Right atrium auricular region (tissue), 2 donors: ENCODE measurements at places on chromosomes 16 and 17. TPM values are rescaled to one million over a fixed set of nuclear protein-coding genes. Genes with fewer than 3 reads are reported as not detected.

The HSPB9 gene
- total RNA-seq: not detected

The RAMP2 gene
- total RNA-seq: 35.2 TPM

The TNFRSF13B gene
- total RNA-seq: not detected

The TMEM238L gene
- total RNA-seq: not detected

The PRKCB gene
- 3.1 TPM for total RNA-seq

The CHD9NB gene
- 0.67 TPM for total RNA-seq

The METTL2A gene
- 11.9 TPM for total RNA-seq

- no peaks in the 10 kb centered on the region for H3K4me1 ChIP-seq
- peak; percentile 81 for DNase-seq
- no peaks in the 10 kb centered on the region for H3K27me3 ChIP-seq
These were observed 67.7 kb downstream of the NDEL1 start for GRCh38 chr17:8503368-8503767.

DNA sequence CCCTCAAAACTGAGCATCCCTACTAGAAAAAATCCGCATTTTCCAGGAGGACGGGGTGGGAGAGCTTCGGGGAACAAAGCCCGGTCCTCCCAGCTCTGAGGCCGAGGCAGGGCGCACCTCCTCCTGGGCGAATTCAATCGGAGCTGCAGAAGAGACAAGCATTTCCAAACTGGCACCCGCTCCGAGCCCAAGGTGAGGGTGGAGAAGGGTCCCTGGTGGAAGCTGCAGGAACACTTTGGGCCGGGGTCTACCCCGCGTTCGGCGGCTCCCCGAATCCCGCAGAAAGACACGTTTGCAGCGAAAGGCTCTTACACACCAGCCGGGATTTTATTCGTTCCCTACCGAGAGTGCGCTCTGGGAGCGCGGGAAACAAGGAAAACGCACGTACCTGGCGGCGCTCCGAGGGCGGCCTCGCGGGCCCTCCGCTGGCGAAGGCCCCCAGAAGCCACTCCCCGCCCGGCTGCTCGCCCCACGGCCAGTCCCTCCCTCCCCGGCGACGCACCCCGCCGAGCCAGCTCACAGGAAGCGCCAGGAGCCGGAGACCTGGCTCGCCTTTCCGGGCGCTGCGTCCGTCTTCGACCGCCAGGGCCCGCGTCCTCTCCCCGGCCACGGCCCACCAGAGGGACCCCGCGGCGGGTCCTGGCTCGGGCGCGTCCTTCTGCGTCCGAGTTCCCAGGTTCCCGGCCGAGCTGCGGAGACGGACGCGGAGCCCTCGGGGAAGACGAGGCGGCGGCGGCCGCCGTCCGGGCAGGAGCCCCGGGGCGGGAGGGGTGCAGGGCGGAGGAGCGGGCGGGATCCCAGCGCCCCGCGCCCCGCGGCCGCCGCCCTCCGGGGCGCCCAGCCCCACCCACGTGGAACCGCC lies 49.8 kb upstream of the BAHCC1 start:
- no peaks in the 10 kb centered on the region for H3K4me1 ChIP-seq
- H3K27ac ChIP-seq: peak overlapping the region; percentile 96
- no peaks in the 10 kb centered on the region for H3K36me3 ChIP-seq
- peak; percentile 91 for DNase-seq
- no peaks in the 10 kb centered on the region for H3K27me3 ChIP-seq
- H3K4me3 ChIP-seq: peak overlapping the region; percentile 78

- H3K27me3 ChIP-seq: no peaks in the 10 kb centered on the region
- H3K4me3 ChIP-seq: no peak overlapping the region
- no peaks in the 10 kb centered on the region for H3K36me3 ChIP-seq
- H3K4me1 ChIP-seq: peaks cover 84% of the 10 kb centered on the region
These were observed 29.7 kb downstream of the TIMM22 start for GRCh38 chr17:1026599-1026975.

DNA sequence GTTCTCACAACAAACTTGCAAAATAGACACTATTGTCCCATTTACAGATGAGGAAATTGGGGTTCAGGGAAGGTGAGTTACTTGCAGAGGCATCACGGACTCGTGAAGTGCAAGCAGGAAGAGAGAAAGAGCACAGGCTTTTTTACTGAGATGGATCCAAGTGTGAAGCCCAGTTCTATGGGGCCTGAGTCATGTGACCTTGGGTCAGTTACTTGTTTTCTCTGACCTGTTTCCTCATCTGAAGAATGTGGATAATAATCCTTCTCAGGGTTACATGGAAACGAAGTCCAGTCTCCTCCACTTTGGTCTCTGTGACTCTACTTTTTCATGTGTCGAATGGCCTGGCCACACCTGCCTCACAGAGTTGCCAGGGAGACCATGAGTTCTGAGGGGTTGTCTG lies 134.4 kb downstream of the SPACA3 start:
- no peak overlapping the region for H3K4me3 ChIP-seq
- no peak overlapping the region for H3K27ac ChIP-seq
- no peaks in the 10 kb centered on the region for H3K27me3 ChIP-seq
- no peaks in the 10 kb centered on the region for H3K4me1 ChIP-seq
- no peak for DNase-seq

DNA sequence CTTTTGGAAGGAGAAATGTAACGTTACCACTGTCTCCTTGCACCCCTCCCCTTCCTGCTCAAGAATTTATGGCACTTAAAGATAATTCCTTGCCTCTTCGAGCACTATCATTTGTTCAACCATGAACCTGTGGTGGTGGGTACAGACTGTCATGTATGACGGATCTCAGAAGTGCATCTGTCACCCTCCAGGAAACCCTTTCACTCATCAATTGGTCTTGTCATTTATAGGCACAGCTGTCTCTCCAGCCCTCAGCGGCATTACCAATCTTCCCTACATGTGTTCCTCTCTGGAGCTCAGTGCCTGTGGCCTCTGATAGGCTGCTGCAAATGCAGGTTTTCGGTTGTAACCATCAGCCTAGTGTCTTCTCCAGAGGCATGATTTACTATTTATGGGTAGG lies 15.0 kb downstream of the CNTNAP4 start:
- no peaks in the 10 kb centered on the region for H3K4me1 ChIP-seq
- H3K4me3 ChIP-seq: no peak overlapping the region
- no peak overlapping the region for H3K27ac ChIP-seq
- H3K27me3 ChIP-seq: no peaks in the 10 kb centered on the region

GRCh38 chr17:74211141-74211911 lies 2.0 kb upstream of the TTYH2 start:
- no peak for DNase-seq
- no peaks in the 10 kb centered on the region for H3K4me1 ChIP-seq
- H3K36me3 ChIP-seq: peaks cover 35% of the 10 kb centered on the region
- peak overlapping the region; percentile 38 for H3K27ac ChIP-seq
- H3K4me3 ChIP-seq: peak overlapping the region; percentile 61
- H3K27me3 ChIP-seq: no peaks in the 10 kb centered on the region

- no peaks in the 10 kb centered on the region for H3K4me1 ChIP-seq
- DNase-seq: no peak
- H3K27ac ChIP-seq: no peak overlapping the region
- no peaks in the 10 kb centered on the region for H3K27me3 ChIP-seq
These were observed 132.5 kb upstream of the PLCG2 start for GRCh38 chr16:81646561-81646960.

DNA sequence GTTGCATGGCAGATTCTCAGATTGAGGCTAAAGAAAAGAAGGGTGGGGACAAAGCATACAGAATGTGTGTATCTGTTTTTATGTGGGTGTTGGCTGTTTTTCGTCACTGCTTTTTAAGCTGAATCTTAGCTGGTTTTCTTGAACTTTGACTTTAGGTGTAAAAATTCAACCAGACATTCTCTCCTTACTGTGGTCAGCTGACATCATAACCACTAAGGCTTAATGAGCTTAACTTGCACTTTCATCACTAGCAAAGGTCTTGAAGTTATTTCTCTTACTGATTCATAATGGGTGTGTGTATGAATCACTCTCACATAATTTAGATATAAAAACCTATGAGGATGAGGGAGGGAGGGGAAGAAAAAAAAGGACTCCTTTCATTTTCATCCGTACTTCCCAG lies 4.0 kb upstream of the CDC6 start:
- no peak overlapping the region for H3K4me3 ChIP-seq
- H3K27me3 ChIP-seq: no peaks in the 10 kb centered on the region
- H3K4me1 ChIP-seq: no peaks in the 10 kb centered on the region
- peaks cover 28% of the 10 kb centered on the region for H3K36me3 ChIP-seq
- DNase-seq: no peak

- no peaks in the 10 kb centered on the region for H3K27me3 ChIP-seq
- H3K27ac ChIP-seq: no peak overlapping the region
- no peaks in the 10 kb centered on the region for H3K4me1 ChIP-seq
- H3K36me3 ChIP-seq: no peaks in the 10 kb centered on the region
These were observed 62.7 kb upstream of the GAS7 start for GRCh38 chr17:10261098-10261497.

DNA sequence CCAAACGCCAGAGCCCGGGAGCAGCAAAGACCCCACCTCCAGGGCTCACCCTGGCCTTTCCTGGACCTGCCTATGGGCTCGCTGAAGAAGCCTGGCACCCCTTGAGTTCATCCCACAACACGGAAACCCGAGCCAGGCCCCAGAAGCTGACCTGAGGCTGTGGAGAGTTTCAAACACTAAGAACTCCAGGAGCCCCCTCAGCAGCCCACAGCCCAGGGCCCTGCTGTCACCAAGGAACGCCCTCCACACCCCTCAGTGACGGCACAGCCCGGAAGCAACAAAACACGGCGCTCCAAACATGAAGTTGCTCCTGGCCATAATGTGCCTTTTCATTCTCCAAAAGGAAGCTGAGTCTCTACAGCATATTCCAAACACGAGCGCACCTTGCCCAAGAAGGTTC lies 9.2 kb downstream of the SLC38A10 start:
- peak overlapping the region; percentile 77 for H3K27ac ChIP-seq
- DNase-seq: no peak
- peaks cover 32% of the 10 kb centered on the region for H3K4me1 ChIP-seq
- no peaks in the 10 kb centered on the region for H3K27me3 ChIP-seq
- peaks cover 34% of the 10 kb centered on the region for H3K36me3 ChIP-seq
- H3K4me3 ChIP-seq: no peak overlapping the region

DNA sequence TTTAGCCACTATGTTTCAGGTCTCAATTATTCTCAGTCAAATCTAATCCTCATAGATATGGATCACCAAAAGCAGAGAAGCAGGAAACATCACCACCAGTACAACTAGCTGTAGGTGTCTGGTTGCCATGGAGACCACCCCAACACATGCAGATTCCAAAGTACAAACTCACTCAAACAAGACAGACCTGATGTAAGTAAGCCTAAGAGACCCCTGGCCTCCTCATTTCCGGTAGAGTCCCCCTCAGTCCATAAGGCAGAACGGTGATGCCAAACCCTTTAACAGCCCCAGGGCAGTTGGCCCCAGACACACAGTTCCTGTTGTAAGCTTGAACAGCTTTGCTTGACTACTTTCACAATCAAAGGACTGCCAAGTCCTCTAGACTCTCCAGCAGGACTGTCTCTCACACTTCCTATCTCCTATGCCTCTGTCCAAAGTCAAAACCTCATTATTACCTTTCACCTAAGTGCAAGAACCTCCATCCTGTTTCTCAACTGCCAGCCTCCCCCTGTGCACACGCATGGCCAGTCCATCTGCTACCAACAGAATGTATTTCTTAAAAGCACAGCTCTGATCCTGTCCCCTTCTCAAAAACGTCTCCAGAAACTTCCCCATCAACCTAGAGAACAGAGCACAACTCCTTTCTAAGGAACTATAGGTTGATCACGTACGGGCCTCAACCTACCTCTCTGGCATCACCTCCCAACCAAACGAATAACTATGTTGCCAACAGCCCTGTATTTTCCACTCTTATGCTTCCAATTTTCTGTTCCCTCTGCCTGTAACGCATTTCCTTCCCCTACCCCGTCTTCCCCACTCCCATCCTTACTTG lies 23.9 kb downstream of the SLC39A11 start:
- H3K36me3 ChIP-seq: no peaks in the 10 kb centered on the region
- H3K27ac ChIP-seq: peak overlapping the region; percentile 46
- no peaks in the 10 kb centered on the region for H3K27me3 ChIP-seq
- DNase-seq: no peak
- peaks cover 32% of the 10 kb centered on the region for H3K4me1 ChIP-seq

DNA sequence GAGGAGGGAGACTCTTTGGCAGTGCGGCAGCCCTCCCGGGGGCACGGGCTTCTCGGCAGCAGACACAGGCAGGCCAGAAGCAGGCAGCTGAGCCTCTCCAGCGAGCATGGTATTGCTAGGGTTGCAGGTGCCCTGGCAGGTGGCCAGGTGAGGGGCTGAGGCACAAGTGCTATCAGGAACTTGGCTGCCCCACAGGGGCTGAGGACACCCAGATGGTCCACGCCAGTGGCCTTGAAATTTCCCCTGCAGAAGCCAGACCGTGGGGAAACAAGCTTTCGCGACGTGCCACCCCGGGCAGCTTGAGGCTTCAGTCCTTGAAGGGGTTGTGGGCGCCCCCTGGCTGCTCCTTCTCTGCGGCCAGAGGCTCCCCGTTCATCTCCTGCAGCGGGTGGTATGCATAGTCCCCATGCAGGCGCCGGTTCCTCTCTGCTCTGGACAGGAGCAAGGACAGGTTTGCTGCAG lies 8.5 kb downstream of the NAGPA start:
- no peak for DNase-seq
- no peaks in the 10 kb centered on the region for H3K36me3 ChIP-seq

- no peaks in the 10 kb centered on the region for H3K4me1 ChIP-seq
- H3K36me3 ChIP-seq: no peaks in the 10 kb centered on the region
- DNase-seq: no peak
- H3K27ac ChIP-seq: no peak overlapping the region
- H3K27me3 ChIP-seq: no peaks in the 10 kb centered on the region
These were observed 16.5 kb downstream of the TSPOAP1 start for GRCh38 chr17:58312021-58312630.

DNA sequence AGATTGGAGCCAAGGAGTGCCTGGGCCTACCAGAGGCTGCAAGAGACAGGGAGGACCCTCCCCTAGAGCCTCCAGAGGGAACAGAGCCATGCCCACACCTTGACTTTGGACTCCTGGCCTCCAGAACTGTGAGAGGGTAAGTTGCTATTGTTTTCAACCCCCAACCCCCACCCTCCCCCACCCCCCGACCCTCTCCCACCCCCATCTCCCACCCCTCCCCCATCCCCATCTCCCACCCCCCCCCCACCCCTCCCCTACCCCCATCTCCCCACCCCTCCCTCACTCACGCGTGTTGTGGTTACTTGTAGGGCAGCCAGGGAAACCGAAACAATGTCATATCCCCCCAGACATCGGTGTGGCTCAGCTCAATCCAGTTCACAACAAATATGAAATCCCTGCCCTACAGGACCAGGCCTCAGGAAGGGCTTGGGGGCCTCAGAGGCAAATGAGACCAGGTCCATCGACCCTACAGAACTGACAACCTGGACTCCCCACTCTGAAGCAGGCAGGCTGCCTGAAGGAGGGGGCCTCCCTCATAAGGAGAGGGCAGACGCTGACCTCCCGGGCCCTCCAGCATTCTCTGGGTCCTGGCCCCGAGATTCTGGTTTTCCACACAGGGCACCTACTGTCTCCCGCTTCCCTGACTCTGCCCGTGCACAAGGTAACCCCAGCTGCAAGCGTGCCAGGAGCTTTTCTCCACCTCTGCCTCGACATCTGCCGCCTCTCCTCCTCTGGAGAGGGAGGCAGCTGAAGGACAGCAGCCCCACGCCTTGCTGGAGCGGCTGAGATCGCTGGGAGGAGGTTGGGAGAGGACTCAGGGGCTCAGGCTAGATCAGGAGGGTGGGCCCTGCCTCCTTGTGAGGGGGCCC lies 3.0 kb upstream of the ZCCHC14 start:
- no peak for DNase-seq
- no peak overlapping the region for H3K4me3 ChIP-seq
- no peaks in the 10 kb centered on the region for H3K36me3 ChIP-seq
- H3K27ac ChIP-seq: no peak overlapping the region
- no peaks in the 10 kb centered on the region for H3K27me3 ChIP-seq
- H3K4me1 ChIP-seq: no peaks in the 10 kb centered on the region

GRCh38 chr17:55576996-55577586 lies 65.8 kb upstream of the SMIM36 start:
- no peaks in the 10 kb centered on the region for H3K27me3 ChIP-seq
- peaks cover 13% of the 10 kb centered on the region for H3K4me1 ChIP-seq
- H3K36me3 ChIP-seq: no peaks in the 10 kb centered on the region
- DNase-seq: peak; percentile 78
- H3K27ac ChIP-seq: peak overlapping the region; percentile 81
